ENCODE measurements at places on chromosomes 3 and 15.

GRCh38 chr3:135740211-135740610, 225.3 kb upstream of the PPP2R3A start:
- no peak for DNase-seq

DNA sequence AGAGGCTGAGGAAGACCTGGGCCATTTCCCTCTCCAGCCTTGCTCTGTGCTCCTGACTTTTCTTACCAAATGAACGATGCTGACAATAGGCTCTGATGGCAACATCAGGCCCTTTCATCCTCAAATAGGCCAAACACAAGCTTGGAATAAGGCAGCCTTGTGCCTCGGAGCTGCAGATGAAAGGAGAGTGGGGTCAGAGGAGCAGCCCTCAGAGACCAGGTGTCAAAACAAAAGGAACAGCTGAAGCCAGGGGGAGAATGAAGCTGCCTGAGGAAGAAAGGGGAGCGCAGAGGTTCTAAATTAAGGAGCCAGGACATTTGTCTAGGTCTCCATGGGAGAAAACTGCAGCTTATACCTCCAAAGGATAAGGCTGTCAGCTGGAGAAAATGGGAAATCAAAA, 5.1 kb downstream of the BFSP2 start:
- DNase-seq = no peak

- DNase-seq = no peak
These were observed 1006.6 kb upstream of the CFAP20DC start for GRCh38 chr3:60056404-60056803.

GRCh38 chr3:133928903-133929607, 33.4 kb upstream of the RAB6B start:
- DNase-seq = no peak

GRCh38 chr3:34279901-34280300, 481.5 kb downstream of the PDCD6IP start:
- no peak for DNase-seq
